Right cardiac atrium (tissue), 5 donors: ENCODE measurements at places on chromosomes 1 and 21. TPM values are rescaled to one million over a fixed set of nuclear protein-coding genes. Genes with fewer than 3 reads are reported as not detected.

Gene PDE4B
- polyA plus RNA-seq: 8.2 TPM

Gene LAMC1
- 40.3 TPM for polyA plus RNA-seq

Gene OR2M2
- polyA plus RNA-seq: not detected

Gene SPAG17
- 0.02 TPM for polyA plus RNA-seq
